ENCODE measurements at places on chromosomes 1 and 21. TPM values are rescaled to one million over a fixed set of nuclear protein-coding genes. Genes with fewer than 3 reads are reported as not detected.

DNA sequence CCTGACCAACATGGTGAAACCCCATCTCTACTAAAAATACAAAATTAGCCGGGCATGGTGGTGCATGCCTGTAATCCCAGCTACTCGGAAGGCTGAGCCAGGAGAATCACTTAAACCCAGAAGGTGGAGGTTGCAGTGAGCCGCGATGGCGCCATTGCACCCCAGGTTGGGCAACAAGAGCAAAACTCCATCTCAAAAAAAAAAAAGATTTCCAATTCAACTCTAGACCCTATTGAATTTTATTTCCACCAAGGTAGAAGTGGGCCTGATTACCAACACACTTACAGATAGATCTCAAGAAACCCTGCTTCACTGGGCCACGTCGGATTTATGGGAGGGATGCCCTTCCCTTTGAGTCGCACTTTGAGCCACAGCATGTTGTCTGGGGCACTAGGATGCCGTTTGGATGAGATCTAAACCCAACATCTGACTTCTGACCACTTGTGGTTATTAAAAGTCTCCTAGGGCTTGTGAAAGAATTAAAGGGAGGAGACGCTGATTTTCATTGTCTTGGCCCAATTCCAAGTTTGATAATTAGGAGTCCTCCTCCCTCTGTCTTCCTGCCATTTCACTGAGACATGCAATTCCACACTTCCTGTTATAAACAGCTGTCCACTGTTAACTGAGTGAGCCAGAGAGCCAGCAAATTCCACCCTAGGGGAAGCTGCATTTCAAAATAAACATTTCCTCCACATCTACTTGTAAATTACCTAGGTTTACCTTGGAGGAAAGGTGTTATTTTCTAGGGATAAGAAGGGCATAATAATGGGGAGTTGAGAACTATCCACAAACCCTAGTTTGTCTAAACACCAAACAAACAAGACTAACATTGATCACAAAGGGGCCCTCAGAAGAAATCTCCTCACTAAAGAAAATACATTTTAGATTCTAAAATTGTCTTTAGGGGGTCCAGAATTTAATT is 5.2 kb upstream of the RERE start:
- DNase-seq: no peak

DNA sequence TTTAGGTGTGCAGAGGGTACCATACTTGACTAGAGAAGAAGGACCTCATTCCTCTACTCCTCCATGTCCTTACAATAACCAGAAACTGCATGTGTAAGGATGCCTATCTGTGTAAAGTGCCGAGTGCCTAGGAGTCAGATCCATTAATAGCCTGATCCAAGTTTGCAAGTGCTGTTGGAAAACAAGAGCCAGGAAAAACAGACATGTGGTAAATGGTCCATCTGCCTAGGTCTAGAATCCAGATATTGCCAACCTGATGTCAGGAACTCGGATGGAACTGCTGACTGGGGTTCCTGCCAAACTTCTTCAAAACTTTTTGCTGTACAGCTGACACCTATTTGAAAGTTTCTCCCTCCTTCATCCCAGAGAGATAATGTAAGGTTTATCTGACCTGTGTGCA is 239.4 kb upstream of the CAMK1G start:
- DNase-seq: no peak

DNA sequence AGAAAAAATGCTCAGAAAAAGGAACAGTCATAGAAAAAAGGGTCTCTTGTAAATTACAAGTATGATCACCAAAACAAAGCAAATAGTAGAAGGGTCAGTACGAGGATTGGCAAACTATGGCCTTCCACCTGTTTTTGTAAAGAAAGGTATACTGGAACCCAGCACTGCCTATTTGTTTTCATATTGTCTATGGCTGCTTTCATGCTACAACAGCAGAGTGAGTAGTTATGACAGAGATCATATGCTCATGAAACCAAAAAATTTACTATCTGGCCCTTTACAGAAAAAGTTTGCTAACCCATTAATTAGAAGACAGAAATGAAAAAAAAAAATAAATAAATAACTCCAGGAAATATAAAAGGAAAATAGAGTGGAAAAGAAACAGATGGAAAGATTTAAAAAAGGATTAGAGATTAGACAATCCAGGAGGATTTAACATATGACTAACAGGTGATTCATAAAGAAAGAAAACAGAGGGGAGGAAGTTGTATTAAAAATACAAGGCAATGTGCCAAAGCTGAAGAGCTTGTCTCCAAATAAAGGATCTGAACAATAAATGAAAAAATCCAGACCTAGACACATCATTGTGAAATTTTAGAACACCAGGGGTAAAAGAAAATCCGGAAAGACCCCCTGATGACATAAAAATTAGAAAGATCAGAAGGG is 108.5 kb upstream of the SERTAD4 start:
- DNase-seq: no peak

DNA sequence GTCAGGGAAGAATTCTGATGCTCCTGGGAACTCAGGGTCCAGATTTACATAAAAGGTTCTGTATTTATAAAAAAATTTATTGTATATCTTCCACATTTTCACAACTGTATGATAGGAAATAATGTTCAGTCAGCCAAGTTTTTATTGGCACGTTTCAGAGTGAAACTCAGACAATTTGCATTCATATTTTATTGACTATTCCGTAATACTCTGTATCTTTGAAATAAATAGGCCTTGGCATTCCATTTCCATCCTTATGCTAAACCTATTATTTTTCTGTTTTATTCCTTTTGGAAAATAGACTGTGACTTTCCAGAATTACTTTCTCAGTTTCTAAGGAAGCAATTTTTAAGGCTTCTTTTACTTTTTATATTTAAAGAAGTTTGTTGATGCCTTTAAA is 329.0 kb downstream of the OLFM3 start:
- no peak for DNase-seq

- peak; percentile 87 for DNase-seq
Measured at GRCh38 chr21:26845066-26845758, at the start of gene ADAMTS1. Gene ADAMTS1, minus strand, starts transcription at chr21:26845409. Its CDS starts 455 bp downstream, at chr21:26844954.

GRCh38 chr1:183185941-183186490 is at the start of gene LAMC2:
Gene LAMC2, plus strand, starts transcription at chr1:183186264. Its CDS starts 89 bp downstream, at chr1:183186353.
- DNase-seq: peak; percentile 93

DNA sequence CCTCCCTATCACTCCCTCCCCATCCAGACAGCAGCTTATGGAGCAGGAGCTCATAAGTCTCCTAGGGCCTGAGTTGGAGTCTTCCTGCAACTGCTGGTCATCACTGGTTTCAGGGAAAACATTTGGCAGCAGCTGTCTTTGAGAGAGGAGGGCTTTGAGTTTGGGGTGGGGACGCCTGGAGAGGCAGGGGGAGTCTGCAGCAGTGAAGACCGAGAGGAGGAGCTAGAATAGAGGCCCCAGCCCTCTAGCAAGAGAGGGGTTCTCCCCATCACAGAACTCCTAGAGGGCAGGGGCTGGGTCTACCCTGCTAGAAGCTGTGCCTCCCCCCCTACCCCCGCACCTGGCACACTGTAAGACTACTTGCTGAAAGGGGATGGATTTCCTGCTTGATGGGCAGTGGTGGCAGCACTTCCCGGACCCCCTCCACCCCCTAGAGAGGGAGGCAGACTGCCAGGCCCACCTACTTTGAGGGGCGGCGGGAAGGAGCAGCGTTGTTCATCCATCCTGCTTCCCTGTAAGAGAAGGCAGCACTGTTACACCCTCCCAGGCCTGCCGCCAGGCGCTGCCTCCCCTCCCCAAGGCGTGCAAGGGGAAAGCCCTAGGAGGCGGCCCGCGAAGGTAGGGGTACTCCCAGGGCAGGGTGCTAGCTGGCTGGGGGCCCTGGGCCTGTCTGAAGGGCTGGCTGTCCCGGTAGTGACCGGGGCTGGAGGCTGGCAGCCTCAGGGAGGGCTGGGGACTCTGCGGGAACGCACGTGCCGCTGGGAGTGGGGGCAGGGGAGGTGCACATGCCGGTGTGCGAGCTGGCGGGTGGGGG is 50.4 kb downstream of the RAP1GAP start:
- DNase-seq: peak; percentile 45

DNA sequence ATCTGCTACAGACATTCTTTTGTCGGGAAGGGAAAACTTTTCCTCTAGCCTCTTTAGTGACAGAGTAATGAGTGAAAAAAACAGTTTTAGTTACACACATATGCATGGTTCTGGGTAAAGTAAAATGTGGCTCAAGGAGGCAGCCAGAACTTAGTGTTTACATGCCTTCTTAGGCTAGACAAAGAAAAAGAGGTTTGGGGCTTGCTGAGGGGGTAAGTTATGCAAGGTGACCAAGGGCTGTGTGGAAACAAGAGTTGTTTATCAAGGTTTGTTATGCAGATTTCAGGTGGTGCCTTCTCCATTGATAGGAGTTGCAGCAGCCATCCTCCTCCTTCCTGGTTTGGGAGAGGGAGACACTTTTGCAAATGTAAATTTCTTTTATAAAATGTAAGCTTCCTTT is 66.5 kb upstream of the RAB3GAP2 start:
- DNase-seq: peak; percentile 95

DNA sequence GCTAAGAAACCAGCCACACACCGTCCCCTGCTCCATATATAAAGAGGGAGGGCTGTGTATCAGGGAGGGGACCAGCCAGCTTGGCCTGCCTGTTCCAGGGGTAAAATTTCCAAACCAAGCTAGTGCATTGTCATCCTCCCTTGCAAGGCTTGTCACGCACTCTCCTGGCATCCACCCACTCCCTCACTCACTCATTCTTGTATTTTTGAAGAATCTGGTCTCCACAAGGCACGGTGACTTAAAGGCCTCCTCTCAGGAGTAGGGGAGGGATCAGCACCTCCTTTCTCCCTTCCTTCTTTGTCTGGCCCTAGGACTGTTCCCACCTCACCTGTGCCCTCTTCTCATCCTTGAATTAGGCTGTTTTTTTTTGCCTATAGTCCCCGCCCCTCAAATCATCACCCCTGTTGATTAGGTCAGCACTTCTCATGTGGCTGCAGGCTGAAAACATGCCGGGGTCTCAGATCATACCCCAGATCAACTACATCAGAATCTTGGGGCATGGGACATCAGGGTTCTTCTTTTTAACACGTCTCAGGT is 5.0 kb downstream of the ABCA4 start:
- DNase-seq: no peak

- DNase-seq: no peak
Measured at GRCh38 chr1:205576011-205576410, 55.8 kb downstream of the ELK4 start.

GRCh38 chr1:13829152-13829769 is 129.3 kb downstream of the PRDM2 start:
- DNase-seq: no peak

NIBAN1 gene
- 11.1 TPM for total RNA-seq

GRCh38 chr1:223748405-223748772 is 36.0 kb downstream of the CAPN2 start:
- DNase-seq: no peak

DNA sequence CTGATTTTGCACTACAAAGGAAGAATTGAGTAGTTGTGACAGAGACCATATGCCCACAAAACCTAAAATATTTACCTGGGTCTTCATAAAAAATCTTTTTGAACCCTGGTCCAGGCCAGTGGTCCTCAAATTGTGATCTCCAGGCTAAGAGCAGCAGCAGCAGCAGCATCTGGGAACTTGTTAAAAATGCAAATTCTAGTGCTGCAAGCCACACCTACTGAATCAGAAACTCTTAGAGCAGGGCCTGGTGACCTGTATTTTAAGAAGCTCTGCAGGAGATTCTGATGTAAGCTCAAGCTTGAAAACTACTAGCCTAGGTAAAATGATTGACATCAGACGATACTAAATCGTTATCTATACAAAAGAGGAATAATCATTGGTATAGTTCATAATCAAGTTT is 112.2 kb downstream of the LRRC7 start:
- no peak for DNase-seq

BSND gene
- total RNA-seq: 0.47 TPM

IL19 gene
- total RNA-seq: not detected

- no peak for DNase-seq
Measured at GRCh38 chr1:46423574-46424240, 29.6 kb downstream of the FAAH start.

DNA sequence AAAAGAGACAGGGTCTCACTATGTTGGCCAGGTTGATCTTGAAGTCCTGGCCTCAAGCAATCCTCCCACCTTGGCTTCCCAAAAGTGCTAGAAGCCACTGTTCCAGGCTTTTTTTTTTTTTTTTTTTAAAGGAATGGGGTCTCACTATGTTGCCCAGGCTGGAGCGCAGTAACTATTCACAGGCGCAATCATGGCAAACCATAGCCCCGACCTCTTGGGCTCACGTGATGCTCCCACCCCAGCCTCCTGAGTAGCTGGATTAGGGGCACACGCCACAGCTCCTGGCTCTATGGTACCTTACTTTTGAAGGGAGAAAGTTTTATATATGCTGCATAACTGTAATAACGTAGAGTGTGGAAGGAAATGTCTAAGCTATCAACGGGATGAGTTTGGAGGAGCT is 5.7 kb upstream of the ATP13A2 start:
- DNase-seq: no peak

GRCh38 chr21:34830386-34831170 is 161.8 kb downstream of the CLIC6 start:
- DNase-seq: no peak

B3GALT2 gene
- total RNA-seq: not detected

DNA sequence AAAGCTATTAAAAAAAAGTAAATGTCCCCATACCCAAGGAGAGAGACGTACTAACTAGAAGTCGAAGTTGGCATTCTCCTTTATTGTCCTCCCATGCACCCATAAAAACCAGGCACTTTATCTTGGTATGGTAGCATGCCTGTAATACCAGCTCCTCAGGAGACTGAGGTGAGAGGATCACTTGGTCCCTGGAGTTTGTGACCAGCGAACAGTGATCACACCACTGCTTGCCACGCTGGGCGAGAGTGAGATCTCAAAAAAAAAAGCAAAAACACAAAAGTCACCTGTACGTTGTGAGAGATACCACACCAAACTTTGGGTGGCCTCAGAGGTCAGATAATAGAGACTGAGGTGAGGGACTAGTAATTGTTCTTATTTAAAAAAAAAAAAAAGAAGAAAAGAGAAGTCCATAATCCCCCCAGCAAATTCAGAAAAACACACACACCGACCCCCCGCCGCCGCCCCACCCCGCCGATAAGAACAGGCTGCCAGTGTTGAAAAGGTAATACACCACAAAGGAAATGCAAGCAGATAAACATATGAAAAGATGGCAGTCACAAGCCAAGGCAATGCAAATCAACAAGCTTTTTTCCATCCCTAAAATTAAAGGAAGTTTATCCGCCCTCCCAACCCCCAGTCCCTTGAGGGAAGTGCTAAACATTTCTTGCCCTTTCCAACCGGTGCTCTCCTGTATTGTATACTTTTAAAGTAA is 3.6 kb downstream of the L1TD1 start:
- DNase-seq: peak; percentile 85

F13B gene
- total RNA-seq: not detected

LENEP gene
- total RNA-seq: 1.5 TPM

DNA sequence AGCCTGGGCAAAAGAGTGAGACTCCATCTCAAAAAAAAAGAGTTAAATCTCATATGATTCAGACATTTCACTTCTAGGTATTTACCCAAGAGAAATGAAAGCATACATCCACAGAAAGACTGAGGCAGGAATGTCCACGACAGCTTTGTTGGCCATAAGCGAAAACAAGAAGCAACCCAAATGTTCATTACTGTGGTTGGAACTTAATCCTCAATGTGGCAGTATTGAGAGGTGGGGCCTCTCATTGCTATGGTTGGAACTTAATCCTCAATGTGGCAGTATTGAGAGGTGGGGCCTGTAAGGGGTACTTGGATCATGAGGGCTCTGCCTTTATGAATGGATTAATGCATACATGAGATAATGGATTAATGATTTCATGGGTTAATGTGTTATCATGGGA is 15.2 kb downstream of the C21orf58 start:
- DNase-seq: no peak

All from GM23338 (cell line).